ENCODE measurements at places on chromosomes 16 and 17.

- DNase-seq = no peak
Measured at GRCh38 chr17:36500745-36501225, 14.3 kb downstream of the ZNHIT3 start.

DNA sequence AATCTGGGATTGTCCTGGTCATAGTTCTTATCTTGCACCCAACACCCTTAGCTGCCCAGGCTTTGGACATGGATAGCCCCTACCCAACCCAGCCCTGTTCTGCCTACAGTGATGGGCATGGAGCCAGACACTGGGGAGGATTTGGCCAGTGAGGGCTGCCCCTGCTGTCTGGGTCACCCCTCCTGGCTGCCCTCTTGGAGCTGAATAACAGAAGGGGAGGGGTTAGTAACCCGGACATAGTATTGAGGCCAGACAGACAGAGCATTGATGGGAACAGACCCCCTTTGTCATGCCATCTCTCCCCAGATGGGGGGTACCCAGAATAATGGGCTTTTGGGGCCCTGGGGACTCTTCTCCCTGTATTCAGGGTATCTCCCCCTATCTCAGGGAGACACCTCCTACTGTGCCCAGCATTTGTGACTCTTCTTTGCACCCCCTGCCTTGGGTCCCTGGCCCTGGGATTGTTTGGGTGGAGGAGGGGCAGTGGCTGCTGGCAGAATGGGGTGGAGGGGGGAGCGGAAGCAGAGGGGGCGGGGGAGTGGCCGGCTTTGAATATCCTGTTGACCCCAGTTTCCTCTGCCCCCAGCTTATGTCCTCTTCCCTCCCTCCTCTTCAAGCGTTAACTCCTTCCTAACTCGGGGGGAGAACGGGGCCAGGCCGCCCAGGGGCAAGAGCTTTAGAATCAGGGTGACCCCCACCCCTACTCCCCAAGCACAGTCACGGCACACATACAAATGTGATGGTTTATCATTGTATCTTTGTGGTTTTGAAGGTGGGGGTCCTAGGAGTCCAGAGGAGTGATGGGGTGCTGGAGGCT, 17.0 kb downstream of the GJD3 start:
- no peak for DNase-seq

- DNase-seq = no peak
Measured at GRCh38 chr17:76188213-76189016, 47.4 kb upstream of the FOXJ1 start.

DNA sequence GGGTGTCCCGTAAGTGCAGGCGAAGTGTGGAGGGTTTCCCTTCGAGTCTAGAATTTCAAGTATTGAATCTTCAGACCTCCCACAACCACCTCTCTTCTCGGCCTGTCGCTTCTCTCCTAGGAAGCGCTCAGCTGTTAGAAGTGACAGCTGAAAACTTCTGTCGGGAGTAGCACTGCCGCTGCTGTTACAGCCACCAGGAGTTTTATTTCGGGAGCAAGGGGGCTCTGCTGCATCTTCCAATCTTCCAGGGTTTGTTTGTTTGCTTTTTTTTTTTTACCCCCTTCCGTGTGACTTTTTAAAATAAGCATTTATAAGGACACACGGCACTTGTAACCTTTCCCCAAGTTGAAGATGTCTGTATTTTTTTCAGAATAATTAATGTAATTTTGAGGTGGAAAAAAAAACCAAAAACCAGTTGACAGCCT, 767 bp downstream of the RPS6KB1 start:
- no peak for DNase-seq

DNA sequence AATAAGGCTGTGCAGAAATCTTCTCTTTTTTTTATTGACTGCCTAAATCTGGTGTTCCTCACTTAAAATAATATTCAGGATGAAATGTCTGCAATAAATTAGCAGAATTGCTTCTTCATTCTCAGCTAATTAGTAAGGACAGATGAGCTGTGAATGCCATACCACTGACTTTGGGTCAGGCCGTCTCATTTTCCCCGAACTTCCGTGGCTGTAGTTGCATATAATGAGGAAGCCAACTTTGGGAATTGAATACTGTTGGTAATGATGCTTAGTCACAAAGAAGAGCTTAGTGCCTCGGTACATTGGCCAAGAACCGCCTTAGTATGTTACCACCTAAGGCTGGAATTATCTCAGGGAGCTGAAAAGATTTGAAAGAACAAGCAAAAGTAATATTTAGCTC, 47.6 kb downstream of the NUP93 start:
- DNase-seq = no peak

- DNase-seq = no peak
Measured at GRCh38 chr17:34628879-34629278, 49.5 kb downstream of the TMEM132E start.

DNA sequence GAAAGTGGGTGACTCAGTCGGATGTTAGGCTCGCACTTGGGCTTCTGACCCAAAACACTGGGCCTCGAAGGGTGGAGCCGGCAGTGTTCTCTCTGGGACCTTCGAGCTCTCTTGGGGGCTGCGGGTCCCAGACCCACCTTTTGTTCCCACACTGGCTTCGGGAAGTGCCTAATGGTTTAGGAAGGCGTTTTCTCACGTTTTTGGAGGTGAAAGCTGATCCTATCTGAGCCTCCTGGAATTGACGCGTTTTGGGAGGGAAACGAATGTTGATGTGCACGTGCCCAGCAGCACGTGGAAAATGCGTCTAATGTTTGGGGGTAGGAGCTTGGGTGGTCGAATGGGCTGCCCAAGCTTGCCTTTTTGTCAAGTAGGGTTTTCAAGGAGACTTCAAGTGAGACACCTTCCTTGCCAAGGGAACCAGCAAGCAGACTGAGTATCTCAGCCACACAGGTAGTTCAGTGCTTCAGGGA, 666 bp downstream of the HGS start:
- no peak for DNase-seq

DNA sequence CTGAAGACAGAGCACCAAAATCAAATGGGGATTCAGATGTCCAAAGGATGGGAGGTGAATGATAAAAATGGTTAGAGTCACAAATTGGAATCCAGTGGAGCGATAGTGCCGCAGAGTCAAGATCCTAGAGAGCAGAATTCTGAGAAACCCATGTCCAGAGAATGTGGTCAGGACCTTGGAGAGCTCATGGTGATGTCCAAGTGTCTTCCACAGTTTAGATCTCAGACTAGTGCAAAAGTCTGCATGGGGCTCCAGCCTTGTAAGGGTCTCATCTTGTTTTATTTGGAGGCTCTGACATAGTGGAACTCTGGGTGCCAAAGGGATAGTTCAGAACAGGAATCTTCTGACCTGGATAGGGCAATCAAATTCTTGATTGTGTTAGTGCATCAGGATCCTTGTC, 245.9 kb upstream of the HSBP1 start:
- DNase-seq = no peak

DNA sequence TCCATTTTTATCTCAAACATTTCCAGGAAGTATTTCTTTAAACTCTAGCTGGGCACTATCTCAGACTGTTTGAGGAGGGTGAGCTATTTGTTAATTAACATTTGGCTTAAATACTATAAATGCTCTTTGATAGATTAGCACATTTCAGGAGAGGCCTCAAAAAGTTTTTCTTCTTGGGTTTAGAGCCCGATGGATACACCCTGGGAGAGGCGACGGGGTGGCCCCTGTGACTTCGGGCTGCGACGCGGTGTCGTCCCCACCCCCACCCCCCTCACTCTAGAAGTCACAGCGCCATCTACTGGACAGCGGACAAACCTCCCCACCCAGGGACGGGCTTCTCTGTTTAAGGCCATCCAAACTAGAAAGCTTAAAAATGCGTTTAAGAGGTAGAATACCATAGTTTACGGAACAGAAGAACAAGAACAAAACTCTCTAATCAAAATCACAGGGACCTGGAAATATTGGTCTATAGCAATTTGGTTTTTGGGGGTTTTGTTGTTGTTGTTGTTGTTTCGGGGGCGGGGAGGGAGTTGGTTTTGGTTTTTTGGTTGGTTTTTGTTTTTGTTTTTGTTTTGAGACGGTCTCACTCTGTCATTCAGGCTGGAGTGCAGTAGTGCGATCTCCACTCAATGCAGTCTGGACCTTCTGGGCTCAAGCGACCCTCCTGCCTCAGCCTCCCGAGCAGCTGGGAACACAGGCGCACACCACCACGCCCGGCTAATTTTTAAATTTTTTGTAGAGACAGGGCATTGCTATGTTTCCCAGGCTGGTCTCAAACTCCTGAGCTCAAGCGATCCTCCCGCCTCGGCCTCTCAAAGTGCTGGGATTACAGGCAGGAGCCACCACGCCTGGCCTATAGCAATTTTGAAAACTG, 254.4 kb downstream of the C16orf95 start:
- peak; percentile 38 for DNase-seq

GRCh38 chr17:81487487-81488275, 24.9 kb downstream of the ACTG1 start:
- peak; percentile 76 for DNase-seq
